ENCODE measurements at places on chromosomes 2 and 18.

DNA sequence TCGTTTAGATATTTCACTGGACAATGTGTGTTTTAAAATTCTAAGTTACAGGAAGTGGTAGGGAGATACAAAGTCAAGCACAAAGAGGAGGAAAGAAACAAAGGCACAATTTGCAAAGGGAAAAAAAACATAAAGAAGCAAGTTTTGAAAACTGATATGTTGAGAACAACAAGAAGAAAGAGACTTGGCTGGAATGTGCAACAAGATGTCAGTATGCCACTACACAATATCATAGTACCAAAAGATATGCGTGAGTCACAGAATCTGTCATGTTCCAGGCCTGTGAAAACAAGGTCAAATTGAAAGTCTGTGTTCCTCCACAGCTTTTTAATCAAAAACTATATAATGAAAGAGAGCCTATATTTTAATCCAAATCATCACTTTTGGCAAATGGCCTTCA, 12.0 kb downstream of the EXOC6B start:
- DNase-seq = no peak

GRCh38 chr2:55775828-55776227, 82.2 kb upstream of the PNPT1 start:
- no peak for DNase-seq

DNA sequence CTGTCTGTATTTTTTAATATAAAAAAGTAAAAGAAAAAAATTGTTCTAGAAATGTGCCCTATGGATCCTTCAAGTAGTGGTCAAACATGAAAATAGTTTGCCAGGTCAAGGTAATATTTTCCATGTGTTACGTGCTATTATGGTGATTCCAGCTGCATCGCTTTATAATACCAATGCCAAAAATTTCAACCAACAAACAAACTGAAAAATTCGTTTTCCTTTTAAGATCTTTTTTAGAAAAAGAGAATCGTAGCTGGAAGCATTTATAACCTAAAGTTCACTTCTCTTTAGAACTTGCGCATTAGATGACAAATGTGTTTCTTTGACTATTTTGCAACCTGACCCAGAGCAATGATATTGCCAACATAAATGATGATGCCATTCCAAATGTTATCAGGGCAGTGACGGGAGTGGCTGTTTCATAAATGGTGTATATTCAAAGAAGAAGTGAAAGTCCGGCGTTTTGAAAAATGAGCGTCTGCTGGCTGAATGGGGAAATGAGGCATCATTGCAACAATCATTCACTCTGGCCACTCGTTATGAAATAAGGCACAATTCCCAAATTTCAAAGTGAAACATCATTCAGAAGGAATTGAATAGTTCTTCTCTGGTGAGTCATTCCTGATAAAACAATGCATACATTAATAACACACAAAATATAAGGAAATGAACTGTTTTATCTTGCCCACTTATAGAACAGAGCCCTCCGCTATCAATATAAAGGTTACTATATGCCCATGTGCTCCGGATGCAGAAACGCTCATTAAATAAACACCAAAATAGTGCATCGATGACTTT, 297.4 kb downstream of the TGIF1 start:
- DNase-seq = no peak

DNA sequence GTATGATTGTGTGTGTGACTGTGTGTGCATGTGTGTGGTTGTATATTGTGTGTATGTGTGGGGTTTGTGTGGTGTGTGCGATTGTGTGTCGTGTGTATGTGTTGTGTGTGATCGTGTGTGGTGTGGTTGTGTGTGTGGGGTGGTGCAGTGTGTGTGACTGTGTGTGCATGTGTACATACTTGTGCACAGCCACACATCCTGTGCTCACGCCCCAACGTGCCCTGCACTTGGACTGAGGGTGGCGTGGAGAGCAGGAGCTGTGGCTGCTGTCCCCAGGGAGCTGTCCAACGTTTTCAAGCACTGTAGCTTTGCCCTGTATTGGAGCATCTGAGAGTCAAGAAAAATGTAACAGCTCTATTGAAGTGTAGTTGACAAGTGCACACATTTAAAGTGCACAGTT, 243.2 kb upstream of the HDAC4 start:
- DNase-seq = no peak

- no peak for DNase-seq
Observed at GRCh38 chr18:46096651-46097300, 1.3 kb downstream of the ATP5F1A start.

Data from caudate nucleus (tissue), 63 donors.